ENCODE measurements at places on chromosomes 4 and X.

GRCh38 chr4:15891312-15891711 is 47.2 kb downstream of the FGFBP1 start:
- no peak for DNase-seq

DNA sequence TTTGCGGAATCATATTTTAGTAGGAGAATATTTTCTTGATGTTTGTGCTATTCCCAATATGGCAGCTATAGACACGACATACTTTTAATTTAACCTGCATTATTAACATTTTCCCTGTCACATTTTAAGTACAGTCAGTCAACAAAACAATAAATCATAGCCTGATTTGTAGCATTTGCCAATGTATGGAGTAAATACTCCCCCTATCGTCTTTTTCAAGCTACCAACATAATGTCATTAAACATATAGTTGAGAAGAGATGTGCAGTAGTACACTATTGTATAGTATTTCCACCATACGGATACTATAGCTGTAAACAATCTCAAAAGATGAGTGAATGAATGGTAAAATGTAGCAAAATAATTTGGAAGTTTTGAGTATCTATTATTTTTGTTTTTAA is 303.7 kb upstream of the MAGEB2 start:
- DNase-seq = no peak

GRCh38 chr4:174263445-174263736 is 20.1 kb downstream of the FBXO8 start:
- no peak for DNase-seq

DNA sequence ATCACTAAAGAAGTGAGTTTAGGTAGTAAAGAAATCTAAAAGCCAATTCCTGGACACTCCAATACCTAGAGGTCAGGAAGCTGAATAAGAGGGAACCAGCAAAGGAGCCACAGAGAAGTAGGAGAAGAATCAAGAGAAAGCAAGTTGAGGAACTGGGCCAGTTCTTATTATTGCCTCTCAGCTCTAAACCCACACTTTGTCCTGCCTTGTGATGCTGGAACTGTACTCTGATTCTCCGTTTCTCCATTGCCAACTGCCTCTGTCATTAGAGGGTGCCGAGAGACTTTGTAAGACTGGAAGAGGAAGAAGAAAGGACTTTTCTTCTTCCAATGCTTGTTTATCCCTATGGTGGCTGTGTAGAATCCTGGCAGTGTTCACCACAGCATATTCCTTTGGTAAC is 38.6 kb downstream of the NSUN7 start:
- DNase-seq = no peak

DNA sequence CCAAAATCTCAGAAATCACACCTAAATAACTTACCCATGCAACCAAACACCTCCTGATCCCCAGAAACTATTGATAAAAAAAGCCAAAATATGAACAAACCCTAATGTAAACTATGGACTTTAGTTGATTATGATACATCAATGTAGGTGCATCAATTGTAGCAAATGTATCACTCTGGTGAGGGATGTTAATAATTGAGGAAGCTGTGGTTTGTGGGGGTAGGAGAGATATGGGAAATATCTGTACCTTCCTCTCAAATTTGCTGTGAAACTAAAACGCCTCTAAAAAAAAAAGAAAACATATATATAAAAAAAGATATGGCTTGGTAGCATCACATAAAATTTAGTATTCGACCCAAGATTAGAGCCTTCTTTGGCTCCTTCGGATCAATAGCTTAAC is 144.3 kb upstream of the CPEB2 start:
- DNase-seq = no peak

- peak; percentile 8 for DNase-seq
Observed at GRCh38 chrX:129876771-129877305, 29.1 kb upstream of the UTP14A start.

DNA sequence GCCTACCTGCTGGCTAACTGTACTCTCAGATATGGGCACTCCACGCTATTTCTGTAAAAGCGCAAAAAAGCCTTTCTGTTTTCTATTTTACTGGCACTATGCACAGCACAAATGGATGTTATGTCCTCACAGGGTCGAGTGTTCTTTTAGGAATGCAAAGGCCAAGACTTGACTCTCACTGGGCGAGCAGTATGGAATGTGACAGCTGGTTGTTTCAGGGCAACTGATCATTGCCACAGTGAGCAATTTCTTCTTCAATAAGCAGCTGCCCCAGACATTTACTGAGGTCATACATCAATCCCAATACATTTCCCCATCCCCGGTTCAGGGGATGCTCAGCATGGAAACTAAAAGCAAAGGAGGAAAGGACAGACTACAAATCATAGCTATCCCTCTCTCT is 58.2 kb downstream of the PDE5A start:
- no peak for DNase-seq

- no peak for DNase-seq
Observed at GRCh38 chr4:11179796-11180195, 248.9 kb downstream of the HS3ST1 start.

GRCh38 chrX:119512146-119512800 is 44.0 kb downstream of the SLC25A5 start:
- peak; percentile 80 for DNase-seq

DNA sequence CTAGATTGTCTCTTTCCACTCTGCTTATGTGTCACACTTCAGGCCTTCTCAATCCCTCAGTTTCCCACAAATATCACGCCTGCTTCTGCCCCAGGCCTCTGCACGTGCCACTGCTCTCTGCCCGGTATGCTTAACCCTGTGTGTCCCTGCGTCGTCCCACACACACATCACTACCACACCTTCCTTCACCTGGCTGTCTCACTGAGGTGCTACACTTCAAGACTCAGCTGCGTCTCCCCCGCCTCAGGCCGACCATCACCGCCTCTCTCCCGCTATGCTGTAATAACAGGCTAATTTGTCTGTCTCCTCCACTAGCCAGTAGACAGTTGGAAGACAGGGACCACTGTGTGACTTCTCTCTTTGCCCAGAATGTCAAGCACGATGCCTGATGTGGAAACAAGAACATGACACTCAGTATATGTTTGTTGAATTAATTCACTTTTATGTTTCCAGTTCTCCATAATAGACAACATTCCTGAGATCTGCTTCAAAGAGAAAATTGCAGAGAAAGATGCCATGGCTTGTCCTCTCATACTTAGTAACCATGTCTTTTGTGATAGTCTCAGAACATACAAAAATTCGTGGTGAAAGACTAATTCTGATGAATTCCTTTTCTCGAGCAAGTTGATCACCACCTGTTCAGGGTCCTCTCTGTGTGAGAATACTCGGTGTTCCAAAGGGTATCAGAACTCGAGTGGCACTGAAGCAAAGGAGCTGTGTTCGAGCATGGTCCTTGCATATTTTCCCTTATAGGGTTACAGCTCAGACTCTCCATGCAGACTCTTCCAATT is 54.2 kb downstream of the AFAP1 start:
- DNase-seq = no peak

DNA sequence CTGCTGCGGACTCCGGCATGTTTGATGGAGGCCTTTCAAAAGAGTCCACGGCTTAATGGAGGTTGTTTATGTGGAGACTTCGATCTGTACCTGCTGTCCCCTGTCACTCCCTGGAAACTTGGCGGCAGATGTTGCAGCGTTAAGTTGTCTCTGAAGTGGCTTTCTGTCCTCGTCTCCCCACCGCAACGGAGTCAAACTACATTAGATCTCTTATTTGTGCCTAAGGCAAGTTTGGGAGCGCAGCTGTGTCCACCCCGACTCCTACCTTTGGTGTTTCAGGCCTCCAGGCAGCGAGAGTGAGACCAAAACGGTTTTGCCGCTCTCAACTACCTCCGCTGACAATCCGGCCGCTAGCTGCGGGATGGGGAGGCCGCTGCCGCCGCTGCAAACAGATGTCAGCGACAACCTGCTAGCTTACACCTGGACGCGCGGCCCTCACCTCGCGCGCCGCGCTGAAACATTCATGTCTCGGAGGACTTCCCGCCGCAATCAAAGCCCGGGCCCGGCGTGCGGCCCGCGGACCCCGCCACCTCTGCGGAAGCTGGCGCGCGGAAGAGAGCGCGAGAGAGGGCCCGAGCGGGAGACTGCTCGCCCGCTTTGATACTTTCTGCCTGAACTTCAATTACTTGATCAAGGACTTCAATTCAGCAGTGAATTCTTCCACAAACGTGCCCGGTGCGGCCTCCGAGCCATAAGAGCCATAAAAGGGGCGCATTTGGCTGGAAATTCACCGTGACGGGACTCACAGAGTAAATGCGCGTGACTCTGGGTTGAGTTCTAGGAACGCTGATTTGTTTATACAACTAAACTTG is 108.4 kb downstream of the ANTXR2 start:
- peak; percentile 36 for DNase-seq

- no peak for DNase-seq
Observed at GRCh38 chr4:116073051-116073450, 959.6 kb upstream of the NDST4 start.

- no peak for DNase-seq
Observed at GRCh38 chr4:163693211-163693610, 198.7 kb downstream of the TMA16 start.

GRCh38 chrX:111098874-111099273 is 2.9 kb downstream of the PAK3 start:
- DNase-seq = peak; percentile 77

GRCh38 chr4:119835613-119835910 is 207.0 kb upstream of the PDE5A start:
- peak; percentile 5 for DNase-seq

- no peak for DNase-seq
Observed at GRCh38 chr4:71944956-71945355, 86.8 kb upstream of the NPFFR2 start.

- DNase-seq = no peak
Observed at GRCh38 chr4:62057031-62057430, 856.9 kb downstream of the ADGRL3 start.

DNA sequence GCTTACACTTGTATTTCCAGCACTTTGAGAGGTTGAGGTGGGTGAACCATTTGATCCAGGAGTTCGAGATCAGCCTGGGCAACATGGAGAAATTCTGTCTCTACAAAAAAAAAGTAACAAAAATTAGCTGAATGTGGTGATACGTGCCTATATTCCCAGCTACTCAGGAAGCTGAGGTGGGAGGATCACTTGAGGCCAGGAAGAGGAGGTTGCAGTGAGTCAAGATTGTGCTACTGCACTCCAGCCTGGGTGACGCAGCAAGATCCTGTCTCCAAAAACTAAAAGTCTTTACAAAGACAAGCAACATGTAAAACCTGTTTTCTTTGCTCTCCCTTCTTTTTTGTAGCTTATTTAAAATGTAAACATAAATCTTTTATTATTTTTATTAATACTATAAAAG is 1156.1 kb downstream of the FAT4 start:
- DNase-seq = no peak

DNA sequence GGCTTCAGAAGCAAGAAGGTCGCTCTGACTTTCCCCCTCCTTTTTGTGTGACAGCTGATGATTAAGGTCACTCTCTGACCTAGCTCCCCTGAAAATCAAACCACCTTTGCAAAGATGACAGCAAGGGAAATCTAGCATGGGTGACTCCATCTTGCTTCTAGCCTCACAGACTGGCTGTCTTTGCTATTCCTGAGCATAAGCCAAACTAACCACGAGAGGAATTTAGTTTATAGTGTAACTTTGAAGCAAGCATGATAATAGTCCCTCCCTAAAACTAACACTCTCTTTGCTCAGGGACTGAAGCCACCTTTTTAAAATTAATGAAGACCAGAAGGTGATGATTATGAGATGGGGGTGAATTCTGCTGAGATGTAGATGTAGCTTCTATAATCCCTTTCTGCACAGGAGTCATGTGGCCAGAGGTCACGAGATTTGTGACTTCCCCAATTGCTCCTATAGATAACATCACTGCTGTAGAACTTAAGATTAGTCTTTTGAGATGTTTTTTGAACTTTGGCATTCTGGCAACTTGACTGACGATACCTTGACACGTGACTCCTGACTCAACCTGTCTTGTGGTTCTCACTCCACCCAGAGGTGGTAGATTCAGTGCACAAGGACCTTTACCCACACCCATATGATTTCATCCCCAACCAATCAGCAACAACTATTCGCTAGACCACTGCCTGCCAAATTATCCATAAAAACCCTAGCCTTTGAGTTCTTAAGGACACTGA is 14.9 kb upstream of the PDE5A start:
- DNase-seq = peak; percentile 59

GRCh38 chr4:3211866-3212265 is 37.1 kb upstream of the MSANTD1 start:
- DNase-seq = no peak

GRCh38 chr4:147733716-147734344 is 1.9 kb downstream of the ARHGAP10 start:
- DNase-seq = no peak

DNA sequence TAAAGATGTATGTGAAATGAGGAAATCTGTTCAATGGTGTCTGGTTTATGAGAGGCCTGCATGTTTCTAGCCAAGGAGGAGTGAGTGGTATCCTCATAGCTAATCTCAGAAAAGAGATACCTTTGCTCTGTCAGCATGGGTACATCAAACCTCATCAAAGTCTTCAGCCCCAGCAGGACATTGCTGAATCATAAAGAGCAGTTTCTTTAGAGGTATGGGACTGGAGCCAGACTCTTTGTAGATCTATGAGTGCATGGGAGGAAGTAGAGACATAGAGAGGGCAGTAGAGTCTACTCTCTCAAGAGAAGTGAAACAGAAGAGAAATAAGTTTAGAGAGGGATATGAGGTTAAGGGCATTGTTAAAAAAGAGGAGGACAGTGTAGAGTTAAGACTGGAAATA is 1950.9 kb downstream of the ARAP2 start:
- no peak for DNase-seq

DNA sequence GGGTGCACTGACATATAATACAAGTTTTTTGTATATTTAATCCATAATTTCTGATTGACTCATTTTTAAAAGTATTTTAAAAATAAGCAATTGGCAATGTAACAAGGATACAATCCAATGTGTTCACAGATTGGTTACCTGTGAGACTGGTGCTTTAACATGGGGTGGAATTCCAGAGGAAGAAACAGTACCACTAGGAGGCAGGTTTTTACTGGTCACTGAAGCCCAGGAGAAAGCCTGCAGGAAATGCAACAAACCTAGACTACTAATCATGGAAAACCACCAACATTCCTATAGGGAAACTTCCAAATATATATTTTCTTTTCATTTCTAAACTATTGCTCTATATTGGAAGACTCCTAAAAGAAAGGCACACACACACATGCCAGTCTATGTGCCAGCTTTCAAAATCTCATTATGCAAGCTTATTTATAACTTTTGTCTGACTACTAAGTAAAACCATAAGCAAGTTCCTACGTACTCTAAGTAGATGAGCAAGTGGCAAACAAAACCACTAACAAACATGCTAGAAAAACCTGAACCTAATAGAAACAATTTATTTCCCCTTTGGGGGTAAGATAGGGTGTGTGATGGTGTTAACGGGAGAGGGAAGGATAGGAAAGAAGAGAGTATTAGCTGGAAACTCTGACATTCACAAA is 19.2 kb downstream of the G3BP2 start:
- peak; percentile 51 for DNase-seq
